ENCODE measurements at places on chromosomes 16 and 17.

- peak; percentile 86 for DNase-seq
Measured at GRCh38 chr17:39621523-39622379, 5.0 kb upstream of the PPP1R1B start.

GRCh38 chr16:81457326-81458133, 12.9 kb downstream of the CMIP start:
- DNase-seq = no peak

DNA sequence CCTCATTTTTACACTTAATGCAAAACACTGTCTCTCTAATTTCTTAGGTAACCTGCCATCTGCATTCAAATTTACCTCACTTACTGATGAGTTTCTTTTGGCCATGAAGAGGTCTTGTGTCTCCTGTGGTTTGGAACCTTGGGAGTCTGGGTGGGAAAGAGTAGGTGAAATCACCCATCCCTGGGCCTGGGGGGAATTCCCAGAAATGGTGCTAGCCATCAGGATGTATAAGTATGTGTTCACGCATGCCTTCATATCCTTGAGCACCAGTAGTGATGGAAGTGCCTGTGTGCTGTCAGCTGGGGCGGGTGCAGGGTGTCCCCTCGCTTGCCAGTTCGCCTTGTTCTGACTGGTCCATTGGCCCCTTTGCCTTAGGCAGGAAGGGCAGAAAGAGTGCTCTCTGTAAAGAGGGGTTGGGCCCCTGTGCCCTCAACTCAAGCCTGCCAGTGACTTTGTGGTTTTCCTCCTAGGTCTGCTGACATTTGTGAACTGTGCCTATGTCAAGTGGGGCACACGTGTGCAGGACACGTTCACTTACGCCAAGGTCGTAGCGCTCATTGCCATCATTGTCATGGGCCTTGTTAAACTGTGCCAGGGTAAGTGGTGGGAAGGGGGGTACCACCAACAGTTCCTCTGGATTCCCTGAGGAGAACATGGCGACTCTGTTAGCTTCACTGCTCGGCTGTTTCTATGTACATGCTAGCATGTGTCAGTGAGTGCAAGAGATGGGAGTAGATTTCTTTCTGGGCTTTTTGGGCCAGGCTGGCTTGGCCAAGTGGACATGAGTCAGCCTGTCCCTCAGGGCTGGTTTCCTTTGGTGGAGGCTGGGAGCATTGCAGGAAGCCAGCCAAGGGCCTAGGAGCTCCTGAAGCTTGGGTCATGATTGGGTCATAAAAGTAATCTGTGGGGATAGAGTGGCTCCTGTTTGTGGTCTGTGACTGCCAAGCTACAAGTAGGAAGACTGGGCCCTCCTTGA, 23.2 kb downstream of the SLC7A6OS start:
- DNase-seq = peak; percentile 40

DNA sequence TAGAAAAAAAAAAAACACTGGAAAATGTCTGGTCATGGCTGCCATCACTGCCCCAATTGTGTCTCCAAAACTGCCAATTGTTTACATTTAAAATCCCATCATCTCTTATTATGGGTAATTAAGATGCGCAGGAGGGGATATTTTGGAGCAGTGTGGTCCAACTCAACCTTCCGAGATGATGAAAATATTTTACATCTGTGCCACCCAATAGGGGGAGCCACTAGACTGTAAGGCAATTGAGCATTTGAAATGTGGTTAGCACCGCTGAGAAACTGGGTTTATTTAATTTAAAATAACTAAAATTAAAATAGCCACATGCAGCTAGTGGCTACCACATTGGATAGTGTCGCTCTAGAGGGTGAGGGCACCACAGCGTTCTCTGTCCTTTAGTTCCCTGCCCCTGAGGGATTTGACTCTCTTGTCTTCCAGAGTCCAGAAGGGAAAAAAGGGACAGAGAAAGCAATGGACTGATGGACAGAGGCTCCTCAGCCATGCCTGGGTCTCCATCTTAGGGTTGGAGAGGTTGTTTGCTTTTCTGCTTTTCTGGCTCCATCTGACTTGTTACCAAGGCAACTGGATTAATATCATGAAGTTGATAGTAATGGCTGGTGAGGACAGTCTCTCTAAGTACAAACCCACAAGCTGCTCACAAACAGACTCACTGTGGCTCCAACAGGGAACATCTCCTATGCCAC, 3.5 kb downstream of the MPO start:
- no peak for DNase-seq

DNA sequence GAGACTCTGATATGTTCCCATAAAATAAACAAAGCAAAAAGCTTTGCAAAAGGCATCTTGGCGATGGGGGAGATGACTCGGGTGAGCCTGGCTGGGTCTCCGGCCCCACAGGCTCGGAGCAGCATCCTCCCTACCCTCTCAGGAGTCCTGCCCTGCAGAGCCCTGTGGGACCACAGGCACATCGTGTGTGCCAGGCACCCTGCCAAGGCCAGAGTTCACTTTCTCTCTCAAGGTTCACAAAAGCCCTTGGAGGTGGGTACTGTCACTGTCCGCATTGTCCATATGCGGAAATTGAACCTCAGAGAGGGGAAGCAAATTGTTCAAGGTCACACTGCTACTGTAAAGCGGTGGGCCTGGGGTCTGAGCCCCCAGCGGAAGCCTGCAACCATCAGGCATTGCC, 48.5 kb downstream of the CRISPLD2 start:
- no peak for DNase-seq

GRCh38 chr17:46742565-46743270, 75.8 kb downstream of the WNT3 start:
- no peak for DNase-seq

GRCh38 chr16:743794-744500, 3.1 kb upstream of the CIAO3 start:
- no peak for DNase-seq

GRCh38 chr17:20059728-20060188, 50.6 kb downstream of the SPECC1 start:
- no peak for DNase-seq

GRCh38 chr17:16215965-16216316, 607 bp upstream of the NCOR1 start:
- peak; percentile 30 for DNase-seq

GRCh38 chr17:64378890-64379354, 11.7 kb downstream of the PECAM1 start:
- DNase-seq = no peak

DNA sequence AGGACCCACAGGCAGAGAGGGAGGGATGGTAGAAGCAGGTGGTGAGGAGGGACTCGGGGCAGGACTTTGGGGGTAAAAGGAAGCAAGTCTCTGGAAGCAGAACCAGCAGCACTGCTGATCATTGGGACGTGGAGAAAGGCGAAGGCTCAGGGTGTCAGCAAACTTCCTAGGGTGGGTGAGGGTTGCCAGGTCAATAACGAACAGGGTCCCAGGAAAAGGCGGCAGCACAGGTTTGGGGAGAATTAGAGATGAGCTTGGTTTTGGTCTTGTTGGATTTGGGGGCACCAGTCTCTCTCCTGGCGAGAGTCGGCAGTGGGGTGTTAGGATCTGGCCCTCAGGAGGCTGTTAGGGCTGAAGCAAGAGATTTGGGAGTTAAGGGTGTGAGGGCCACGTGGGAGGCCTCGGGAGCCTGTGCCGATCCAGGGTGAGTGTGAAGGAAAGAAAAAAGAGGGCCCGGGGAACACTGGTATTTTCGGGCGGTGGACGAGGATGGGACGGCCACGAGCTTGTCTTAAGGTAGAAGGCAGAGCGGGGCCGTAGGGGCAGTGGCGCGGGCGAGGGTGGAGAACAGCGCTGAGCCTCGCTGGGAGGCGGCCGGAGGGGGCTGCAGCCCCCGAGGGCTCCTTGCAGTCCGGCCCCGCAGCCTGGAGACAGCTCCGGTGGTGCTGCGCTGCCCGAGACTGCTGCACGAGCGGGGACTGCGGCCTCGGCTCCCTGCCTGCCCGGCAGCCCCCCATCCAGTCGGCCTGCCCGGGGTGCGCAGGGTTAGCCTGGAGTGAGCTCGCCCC, 765 bp upstream of the ADORA2B start:
- no peak for DNase-seq

- DNase-seq = no peak
Measured at GRCh38 chr17:13885953-13886889, 183.1 kb upstream of the COX10 start.

DNA sequence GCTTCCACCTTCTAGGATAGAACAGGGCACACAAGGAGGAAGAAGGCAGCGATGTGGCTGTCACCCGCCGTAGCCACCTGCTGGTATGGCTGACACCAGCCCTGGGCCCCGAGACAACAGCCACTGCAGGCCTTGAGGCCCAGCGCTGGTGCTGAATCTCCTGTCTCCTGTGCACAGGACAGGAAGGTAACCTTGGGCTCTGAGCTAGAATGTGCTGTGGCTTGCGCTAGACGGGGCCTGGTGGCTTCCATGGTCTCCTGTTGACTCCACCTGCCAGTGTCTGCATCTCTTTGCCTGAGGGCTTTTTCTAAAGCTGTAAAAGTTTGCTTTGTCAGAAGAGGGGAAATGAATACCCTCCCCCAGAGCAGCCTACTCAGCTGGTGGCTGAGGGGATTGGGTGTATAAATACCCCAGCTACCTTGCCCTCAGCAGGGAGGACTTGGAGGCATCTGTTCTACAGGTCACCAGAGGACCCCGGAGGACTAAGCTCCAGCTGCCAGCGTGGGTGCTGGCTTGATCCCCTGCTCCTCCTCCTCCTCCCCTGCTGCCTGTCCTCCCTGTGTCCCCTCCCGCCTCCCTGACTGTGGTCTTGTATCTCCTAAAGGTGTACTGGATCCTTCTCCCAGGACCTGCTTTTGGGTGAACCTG, 76.1 kb upstream of the SDK2 start:
- peak; percentile 32 for DNase-seq

DNA sequence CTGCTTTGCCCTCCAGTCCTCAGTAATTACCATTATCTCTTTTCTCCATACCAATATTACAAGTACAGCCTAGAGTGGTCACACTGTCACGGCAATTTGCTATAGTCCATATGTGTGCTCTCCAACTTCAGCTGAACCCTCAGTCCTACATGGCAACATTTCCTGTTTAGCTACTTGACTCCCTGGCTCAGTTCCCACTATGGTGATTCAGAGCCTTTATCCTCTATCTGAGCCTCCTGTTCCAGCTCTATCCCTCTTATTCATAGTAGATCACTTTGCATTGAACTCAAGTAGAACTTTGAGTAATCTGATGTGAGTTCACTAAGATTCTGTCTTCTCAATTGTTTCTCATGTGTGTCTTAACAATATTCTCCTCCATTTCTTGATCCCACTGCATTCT, 43.7 kb upstream of the GOSR1 start:
- no peak for DNase-seq

DNA sequence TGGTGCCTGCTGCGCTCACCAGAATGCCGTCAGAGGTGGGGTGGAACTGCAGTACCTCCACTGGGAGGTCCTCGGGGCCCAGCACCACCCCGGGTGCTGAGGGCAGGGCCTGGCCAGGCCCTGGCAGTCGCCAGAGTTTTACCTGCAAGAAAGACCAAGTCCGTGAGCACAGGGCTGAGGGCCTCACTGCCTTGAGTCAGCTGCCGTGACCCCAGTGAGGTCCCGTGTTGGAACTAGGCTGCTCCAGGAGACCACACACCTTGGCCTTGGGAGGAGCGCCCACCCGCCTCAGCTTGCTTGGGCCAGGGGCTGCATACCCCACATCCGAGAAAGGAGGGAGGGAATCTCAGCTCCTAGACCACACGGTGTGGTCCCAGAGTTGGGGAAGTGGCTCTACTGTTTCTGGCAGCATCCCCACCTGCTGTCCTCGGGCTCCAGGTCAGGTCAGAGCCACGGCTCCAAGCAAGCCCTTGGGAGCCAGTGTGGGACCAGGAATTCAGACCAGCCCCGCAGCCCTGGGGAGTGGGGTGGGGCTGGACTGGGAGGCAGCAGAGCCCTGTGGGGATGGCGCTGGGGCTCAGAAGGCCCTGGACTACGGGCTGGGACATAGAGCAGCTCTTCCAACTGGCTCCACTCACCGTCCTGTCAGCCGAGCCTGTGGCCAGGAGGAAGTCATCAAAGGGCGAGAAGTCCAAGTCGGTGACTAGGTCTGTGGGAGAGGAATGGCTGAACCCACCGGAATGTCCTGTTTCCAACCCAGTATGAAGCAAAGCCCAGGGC, 8.7 kb downstream of the CORO7 start:
- DNase-seq = no peak

DNA sequence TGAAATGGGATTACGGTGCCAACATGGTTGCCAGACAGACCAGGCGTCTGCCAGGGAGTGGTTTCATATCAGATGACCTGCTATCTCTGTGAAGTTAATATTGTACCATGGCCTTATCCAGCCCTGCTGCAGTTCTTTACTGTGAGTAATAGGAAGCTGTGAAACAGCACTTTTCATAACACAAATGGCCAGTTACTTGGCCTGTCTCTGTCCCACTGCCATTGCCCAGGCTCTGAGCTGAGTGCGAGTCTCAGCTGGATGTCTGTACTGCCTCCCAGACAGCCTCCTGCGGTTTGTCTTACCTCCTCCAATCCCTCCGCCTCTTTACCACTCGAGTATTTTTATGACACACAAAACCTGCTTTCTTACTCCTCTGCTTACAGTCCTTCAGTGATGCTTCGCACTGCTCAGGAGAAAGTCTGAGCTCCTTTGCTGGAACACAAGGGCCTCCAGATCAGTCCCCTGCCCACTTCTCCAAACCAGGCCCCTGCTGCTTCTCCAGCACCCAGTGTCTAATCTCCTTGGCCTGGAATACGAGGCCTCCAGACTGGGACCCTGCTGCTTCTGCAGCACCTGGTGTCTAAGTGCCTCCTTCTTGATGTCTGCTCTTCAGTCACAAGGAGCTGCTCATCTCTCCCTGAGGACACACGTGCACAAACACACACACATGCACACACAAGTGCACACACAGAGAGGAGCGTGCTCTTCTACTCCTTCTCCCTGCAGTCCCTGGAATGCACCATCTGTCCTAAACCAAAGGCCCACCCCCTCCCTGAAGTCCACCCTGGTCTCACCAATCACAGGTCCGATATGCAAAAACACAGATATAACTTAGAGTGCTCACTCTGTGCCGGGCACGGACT, 17.1 kb upstream of the RHOT1 start:
- no peak for DNase-seq

DNA sequence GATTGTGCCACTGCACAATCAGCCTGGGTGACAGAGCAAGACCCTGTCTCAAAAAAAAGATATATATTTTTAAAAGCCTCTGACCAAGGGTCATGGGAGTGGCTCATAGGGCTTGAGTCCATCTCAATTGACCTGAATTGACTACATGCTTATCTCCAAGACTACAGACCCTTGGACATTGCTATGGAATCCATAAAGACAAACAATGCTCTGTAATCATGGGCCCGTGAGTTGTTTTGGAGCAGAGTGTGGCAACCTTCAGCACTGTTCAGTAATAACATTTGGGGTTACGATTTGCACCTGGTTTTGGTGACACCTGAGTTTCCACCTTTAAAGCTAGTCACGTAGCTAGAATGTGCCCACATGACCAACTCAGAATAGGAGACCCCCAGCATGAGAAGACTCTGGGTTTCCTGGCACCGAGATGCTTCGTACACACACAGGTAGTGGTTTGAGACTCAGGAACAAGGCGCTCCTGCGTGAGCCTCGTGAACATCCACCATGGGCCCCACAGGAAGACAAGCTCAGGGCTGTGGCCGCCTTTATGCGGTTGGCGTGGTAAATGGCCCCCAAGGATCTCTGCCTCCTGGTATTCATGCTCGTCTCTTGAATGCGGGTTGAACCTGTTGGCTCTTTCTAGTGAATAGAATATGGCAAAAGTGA, 66.6 kb upstream of the RPH3AL start:
- no peak for DNase-seq

All from activated CD8-positive, alpha-beta memory T cell treated with anti-CD3 and anti-CD28 coated beads, Interleukin-2, amount 50 U/mL, for 4 hours (primary cell).